BE2C (cell line): ENCODE measurements at places on chromosomes 2 and 18.

DNA sequence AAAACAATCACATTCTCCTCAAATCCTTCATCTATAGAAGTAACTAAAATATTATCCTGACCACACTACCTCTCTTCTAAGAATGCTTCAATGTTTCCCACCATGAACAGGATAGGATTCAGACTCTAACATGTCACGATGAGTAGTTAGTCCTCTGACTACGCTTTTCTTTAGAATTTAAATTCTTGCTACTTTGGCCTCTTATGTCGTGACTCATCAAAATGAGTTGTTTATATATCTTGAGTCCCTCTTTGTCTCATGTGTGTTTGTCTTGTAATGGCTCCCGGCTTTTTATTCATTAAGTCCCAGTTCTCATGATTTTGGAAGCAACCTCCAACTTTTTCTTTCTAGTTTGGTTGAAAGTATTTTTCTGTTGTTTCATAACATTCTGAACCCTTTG, 1289.2 kb downstream of the DSC3 start:
- DNase-seq, result no peak

DNA sequence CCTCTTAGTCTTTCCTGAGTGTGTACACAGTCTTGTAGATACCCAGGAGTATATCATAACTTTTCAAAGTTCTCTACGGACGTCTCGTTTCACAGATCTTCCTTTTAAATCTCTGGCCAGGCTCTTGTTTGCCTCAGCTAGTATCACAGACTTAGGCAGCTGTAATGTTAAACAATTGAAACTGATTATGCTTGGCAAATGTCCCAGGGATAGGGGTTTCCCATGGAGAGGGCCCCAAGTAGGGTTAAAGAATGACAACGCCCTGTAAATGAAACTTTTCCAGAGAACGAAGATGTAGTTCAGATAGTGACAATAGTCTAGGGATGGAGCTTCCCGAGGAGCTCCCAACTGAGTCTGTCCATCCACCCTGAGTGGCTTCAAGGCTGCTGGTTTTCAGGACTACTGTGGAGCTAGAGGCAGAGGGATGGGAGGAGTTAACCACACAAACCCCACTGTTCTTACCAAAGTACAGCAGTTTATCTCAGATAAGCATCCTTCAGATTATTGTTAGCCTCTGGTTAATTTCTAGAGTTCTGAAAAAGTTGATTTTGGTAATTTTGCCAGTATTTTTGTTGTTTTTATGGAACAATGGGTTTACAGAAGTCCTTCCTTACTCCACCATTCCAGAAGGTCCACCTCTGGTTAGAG, 9.1 kb downstream of the NEURL3 start:
- no peak for DNase-seq

- DNase-seq, result no peak
Observed at GRCh38 chr2:203908066-203908796, 28.3 kb upstream of the ICOS start.

DNA sequence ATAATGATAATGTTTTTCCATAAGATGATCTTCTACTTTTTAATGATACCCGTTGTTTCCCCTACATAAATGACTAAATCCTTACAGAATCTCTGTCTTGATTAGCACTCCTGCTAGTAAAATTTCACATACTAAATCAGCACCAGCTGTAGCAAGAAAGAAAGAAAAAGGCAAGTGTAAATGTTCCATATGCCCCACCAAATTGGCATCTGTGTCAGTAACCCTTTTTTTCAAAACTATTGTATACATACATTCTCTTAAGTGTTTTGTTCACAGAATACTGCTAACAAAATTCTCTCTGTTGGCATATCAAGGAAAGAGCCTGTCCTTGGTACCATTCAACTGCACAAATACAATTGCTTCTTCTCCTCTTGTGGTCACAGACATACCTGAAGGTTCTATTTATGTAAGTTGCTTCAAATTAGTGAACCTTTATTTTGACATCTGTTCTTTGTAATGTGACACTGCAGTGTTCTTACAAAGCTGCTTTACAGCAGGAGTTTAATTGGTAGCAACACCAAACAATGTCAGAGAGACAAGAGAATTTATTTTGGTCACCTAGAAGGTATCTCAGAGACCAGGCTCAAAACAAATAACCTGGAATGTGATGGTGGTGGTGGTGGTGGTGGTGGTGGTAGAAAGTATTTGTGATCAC, 641.9 kb downstream of the ZEB2 start:
- DNase-seq, result no peak

DNA sequence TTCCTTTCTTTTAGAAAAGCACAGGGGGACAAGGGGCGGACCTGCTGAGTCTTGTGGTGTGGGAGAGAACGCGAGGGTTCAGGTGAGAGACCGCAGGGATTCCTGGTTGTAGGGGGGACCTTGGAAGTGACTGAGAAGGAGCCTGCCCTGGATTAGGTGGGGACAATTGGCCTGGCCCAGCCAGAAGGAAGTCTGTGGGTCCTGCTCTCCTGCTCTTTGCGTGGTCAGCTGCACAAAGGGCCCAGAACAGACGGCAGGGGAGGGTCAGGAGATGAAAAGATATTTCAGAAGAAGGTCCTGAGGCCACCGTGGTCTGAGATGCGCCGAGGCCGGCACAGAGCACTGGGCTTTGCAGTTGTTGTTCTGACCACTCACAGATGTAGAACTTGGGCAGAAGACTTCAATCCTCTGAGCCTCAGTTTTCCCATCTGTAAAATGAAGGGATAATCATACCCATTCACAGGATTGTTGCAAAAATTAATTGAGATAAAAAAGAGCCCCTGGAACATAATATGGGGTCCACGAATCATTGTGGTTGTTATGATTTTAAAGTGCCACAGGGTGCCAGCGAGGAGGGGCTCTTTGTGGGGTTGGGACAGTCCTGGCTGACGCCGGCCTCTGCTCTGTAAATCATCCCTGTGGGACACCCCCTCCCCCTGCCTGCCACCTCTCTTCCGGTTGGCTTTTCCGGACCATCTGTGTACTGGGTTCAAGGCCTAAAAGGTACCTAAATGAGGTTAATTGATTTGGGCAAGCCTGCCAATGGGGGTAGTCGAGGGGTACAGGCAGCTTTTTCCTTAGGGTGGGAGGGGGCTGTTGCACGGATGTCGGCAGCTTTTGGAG, 1.8 kb downstream of the LPIN1 start:
- no peak for DNase-seq

GRCh38 chr2:208320686-208321085, 54.6 kb downstream of the PIKFYVE start:
- no peak for DNase-seq
